ENCODE measurements at places on chromosomes 5 and 9. TPM values are rescaled to one million over a fixed set of nuclear protein-coding genes. Genes with fewer than 3 reads are reported as not detected.

DNA sequence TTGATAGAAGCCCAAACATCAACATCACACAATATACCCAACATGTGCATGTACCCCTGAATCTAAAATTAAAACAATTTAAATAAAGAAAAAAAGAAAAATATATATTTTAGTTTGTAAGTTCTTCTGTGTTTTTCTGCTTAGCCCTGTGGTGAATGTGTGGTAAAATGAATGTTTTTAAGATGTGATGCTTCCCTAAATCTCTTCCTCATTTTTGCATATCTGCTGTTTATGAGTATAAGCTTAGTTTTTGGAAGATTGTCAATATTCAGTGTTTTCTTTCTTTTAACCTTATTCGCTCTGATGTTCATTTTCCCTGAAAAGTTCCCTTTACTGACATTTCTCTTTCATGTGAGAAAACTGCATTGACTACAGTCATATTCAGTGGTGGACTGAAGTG lies 44.4 kb upstream of the DAB2 start:
- no peak for DNase-seq

GRCh38 chr5:55176176-55176818 lies 3.3 kb upstream of the CDC20B start:
- peak; percentile 64 for DNase-seq

GRCh38 chr5:77514457-77514856 lies 22.3 kb upstream of the WDR41 start:
- no peak for DNase-seq

DNA sequence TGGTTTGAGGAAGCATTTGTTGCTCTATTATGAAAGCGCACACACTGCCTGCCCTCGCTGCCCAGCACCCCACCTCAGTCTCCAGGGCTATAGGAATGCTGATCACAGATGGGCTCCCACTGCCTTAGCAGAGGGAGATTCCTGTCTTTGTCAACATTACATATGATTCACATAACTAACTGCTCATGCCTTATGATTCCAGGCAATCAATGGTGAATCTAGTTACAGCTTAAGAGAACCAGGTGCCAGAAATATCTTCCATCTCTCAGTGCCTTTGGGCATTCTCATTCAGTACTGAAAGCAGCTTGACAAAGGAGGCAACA lies 458.9 kb upstream of the C9orf72 start:
- no peak for DNase-seq

GRCh38 chr5:163350083-163350482 lies 87.3 kb upstream of the CCNG1 start:
- no peak for DNase-seq

CAMK2A gene
- 15.4 TPM for polyA plus RNA-seq

STXBP1 gene
- polyA plus RNA-seq = 19.4 TPM

DNA sequence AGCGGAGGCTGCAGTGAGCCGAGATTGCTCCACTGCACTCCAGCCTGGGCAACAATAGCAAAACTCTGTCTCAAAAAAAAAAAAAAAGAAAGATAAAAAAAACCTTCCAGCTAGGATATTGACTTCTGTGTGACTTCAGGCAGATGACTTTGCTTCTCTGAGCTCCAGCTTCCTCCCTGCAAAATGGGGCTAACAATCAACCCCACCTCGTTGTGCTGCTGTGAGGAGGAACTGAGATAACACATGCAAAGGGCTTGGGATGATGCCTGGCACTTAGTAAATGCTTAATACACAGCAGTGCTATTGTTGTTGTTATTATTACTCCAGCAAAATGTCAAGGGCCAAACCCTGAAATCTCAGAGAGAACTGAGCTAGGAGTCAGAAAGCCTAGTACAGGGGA lies 3.5 kb upstream of the CDX1 start:
- DNase-seq = no peak

KCNMB1 gene
- polyA plus RNA-seq = 1.3 TPM

FGF10 gene
- 0.52 TPM for polyA plus RNA-seq

GRCh38 chr5:40945111-40945510 lies 35.8 kb downstream of the C7 start:
- DNase-seq = no peak

DNA sequence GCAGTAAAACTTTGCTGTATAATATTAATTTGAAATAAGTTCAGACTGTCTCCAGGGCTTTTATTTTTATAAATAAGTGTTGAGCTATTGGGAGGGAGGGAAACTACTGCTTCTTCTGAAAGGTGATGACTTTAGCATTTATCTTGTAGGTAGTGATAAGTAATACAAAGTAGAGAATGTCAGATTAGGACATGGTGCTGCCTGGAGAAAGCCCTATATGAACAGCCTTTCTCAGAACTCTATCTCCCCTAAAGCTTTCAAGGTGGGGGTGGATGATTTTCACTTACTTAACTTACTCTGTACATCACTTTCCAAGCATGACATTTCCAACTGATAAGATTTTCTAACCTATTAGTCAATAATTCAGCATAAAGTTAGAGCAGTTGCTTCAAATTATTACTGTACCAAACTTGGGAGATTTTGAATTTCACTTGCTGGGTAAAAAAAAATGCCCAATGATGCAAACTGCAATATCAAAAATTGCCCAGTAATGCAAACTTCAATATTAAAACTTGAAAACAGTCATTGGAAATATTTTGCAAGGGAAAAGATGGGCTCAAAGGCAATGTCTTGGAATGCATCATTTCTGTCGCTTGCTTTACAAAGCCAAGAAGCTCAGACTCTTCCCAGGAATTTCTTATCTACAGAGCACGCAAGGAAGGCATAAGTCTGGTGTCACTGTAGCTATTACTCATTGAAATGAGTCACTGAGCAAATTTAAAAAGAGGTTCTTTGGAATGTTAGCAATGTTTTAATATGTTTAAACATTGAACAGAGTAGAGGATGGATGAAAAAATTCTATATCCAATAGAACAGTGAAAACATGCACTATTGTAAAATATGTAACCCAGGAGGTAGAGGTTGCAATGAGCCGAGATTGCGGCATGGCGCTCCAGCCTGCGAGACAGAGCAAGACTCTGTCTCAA lies 569.5 kb downstream of the PSAT1 start:
- no peak for DNase-seq

DNA sequence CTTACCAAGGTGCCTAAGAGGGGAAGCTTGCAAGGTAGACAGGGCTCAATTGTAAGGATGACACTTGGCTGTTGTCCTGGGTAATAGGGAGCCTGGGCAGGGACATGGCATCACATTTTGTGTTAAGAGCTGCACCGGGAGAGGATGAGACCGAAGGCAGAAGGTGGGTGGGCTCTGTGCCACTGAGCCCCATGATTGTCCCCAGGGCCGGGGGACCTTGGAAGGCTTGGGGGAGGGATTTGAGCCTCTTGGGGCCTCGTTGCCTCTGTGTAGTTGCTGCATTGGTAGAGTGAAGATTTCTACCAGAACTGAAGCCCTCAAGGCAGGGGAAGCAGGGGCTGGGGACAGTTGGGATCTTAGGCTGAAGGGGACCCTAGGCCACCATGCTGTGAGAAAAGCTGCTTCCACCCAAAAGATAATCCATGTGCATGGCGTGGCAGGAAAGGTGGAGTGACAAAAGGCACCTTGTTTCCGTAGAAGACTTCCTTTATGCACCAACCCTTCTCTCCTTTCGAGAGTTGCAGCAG lies 11.9 kb downstream of the FGF18 start:
- DNase-seq = no peak

DNA sequence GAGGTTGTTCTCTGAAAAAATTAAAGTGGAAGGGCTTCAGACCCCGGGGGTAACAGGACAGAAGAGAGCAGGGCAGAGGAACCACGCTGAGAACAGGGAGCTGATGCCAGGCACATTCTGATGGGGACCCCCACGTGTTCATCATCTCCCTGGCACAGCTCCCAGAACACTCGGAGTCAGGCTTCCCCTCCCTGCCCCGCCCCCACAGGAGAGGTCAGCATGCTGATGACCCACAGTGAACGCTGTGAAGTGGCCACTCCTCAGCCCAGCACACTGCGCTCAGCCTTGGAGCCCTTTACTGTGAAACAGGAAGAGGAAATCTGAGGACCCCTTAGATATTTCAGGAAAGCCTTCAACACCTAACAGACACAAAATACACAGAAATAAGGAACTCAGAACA lies 16.4 kb downstream of the RETREG1 start:
- peak; percentile 93 for DNase-seq

DNA sequence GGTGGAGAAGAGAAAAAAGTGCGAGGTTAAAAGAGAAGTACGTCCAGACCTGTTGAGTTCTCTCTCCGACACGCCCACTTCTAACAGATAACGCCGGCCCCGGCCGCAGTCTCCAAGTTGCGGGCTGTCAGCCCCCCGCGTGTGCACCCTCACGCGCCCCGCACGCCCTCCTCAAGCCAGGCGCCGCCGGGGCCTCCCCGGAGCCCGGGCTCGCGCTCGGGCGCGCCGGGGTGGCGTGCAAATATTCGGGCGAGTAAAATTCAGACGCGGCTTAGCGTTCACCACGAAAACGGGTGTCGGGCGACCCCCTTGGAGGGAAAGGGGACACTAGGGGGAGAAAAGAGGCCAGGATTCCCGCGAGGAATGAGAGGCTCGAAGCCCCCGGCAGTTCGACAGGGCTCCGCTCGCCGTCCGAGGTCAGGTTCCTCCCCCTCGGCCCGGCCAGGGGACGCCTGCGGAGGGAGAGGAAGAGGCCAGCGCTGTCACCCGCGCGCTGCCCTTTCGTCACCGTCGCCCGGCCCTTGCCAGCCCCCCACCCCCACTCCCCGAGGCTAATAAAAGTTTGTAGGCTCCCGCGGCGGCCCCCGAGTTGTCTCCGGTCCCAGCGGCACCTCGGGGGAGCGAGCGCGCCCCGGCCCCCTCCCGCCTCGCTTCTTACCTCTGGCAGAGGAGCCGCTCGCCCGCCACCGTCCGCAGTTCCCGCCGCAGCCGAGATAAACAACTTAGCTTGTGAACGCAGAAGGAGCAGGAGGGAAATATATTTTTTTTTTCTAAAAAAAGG lies 743 bp downstream of the NR3C1 start:
- DNase-seq = peak; percentile 88

ANKS6 gene
- 3.6 TPM for polyA plus RNA-seq

GRCh38 chr9:32524892-32525708 lies 896 bp downstream of the RIGI start:
- DNase-seq = no peak

- no peak for DNase-seq
Measured at GRCh38 chr9:115837618-115838017, 316.0 kb upstream of the PAPPA start.

DNA sequence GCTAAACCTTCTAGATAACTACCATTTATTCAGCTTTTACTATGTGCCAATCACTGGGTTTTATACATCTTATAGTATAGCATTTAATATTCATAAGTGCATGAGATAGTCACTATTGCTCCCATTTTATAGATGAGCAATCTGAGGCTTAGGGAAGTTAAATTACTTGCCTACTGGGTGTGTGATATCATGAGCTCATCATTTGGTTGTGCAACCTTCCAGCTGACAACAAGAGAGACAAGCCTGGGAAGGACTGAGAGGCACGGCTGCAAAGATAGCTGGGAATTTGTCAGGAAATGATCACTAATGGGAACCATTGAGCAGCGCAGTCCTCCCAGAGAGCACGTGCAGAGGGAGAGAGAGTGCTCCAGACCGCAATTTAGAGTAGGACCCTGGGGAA lies 481.6 kb upstream of the KIF2A start:
- DNase-seq = no peak

- DNase-seq = no peak
Measured at GRCh38 chr5:73486119-73486899, 11.9 kb upstream of the BTF3 start.

All from right cardiac atrium (tissue), 5 donors.